T-cell (primary cell): ENCODE measurements at places on chromosomes 11 and 22. TPM values are rescaled to one million over a fixed set of nuclear protein-coding genes. Genes with fewer than 3 reads are reported as not detected.

TRIM3 gene
- 29.8 TPM for total RNA-seq

PARVA gene
- total RNA-seq, result 0.51 TPM

PLEKHB1 gene
- total RNA-seq, result 54.0 TPM

CDC42EP2 gene
- total RNA-seq, result 2.4 TPM

OR52H1 gene
- total RNA-seq, result 0.25 TPM

GALNT18 gene
- 0.10 TPM for total RNA-seq

- peaks cover 30% of the 10 kb centered on the region for H3K4me1 ChIP-seq
- peaks cover 22% of the 10 kb centered on the region for H3K36me3 ChIP-seq
- H3K27ac ChIP-seq, result peak overlapping the region; percentile 71
Measured at GRCh38 chr11:64915376-64915887, 1.6 kb downstream of the ATG2A start.

GRCh38 chr22:37563153-37564081 lies 3.1 kb downstream of the CDC42EP1 start:
- H3K4me1 ChIP-seq, result peaks cover 17% of the 10 kb centered on the region
- no peak overlapping the region for H3K4me3 ChIP-seq
- no peak for DNase-seq
- H3K36me3 ChIP-seq, result no peaks in the 10 kb centered on the region
- H3K27ac ChIP-seq, result no peak overlapping the region

DNA sequence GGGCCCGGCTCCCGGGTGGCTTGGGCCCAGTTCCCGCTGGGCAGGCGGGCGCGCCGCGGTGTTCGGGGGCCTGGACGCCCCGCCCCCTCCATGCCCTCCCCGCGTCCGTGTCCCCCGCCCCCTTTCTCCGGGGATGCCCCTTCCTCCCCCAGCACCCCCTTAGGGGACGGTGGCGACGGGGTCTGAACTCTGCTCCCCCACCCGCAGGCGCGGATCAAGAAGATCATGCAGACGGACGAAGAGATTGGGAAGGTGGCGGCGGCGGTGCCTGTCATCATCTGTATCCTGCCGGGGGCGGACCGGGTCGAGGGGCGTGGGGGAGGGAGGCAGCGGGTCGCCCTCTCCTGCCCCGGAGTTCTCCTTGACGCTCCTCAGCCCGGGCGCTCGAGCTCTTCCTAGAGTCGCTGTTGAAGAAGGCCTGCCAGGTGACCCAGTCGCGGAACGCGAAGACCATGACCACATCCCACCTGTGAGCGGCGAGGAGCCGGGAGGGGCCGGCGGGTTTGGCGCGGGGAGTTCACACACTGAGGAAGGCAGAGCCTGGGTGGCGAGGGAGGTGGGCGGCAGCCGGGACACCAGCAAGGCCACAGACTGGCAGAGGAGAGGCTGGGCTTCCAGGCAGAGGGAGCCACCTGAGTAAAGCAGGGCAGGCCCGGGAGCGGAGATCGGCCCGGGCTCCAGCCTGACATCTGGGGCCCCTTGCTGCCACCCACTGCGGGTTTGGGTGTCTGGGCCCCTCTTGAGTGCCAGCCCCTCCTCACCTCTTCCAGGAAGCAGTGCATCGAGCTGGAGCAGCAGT lies 546 bp downstream of the DRAP1 start:
- H3K27me3 ChIP-seq, result no peaks in the 10 kb centered on the region
- peaks cover 27% of the 10 kb centered on the region for H3K4me1 ChIP-seq
- peak overlapping the region; percentile 62 for H3K27ac ChIP-seq
- H3K36me3 ChIP-seq, result peaks cover 38% of the 10 kb centered on the region

- peaks cover 18% of the 10 kb centered on the region for H3K4me1 ChIP-seq
- peak; percentile 10 for DNase-seq
- H3K27ac ChIP-seq, result peak overlapping the region; percentile 88
Measured at GRCh38 chr22:41619979-41620588, 759 bp downstream of the DESI1 start.

DNA sequence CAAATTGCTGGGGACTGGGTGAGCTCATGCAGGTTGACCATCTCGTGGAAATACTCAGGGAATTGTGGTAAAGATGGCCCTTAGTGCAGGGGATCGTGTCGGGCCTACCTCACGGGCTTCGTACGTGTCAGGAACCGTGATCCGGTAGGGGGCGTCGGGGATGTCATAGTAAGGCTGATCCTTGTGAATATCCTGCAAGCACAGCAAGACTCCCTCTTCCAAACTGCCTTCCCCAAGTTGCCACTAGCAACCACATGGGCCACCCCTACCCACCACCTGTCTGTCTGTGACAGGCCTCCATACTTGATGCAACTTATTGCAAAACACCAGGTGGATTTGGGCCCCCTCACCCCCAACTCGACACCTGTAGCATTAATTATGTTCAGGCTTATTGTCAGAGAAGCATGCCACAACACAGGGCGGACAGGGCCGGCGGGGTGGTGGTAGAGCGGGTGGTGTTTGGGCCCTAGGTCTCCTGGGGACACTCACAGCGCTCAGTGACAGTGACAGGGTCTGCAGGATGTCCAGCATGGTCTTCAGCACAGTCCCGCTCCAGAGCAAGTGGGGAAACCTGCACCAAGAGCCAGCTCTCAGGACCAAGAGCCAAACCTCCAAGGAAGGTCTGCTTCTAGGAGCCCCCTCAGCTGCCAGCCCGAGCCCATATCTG lies 22.6 kb upstream of the SERPIND1 start:
- no peaks in the 10 kb centered on the region for H3K4me1 ChIP-seq
- DNase-seq, result no peak
- H3K27ac ChIP-seq, result no peak overlapping the region
- no peaks in the 10 kb centered on the region for H3K27me3 ChIP-seq
- peaks cover 73% of the 10 kb centered on the region for H3K36me3 ChIP-seq

DNA sequence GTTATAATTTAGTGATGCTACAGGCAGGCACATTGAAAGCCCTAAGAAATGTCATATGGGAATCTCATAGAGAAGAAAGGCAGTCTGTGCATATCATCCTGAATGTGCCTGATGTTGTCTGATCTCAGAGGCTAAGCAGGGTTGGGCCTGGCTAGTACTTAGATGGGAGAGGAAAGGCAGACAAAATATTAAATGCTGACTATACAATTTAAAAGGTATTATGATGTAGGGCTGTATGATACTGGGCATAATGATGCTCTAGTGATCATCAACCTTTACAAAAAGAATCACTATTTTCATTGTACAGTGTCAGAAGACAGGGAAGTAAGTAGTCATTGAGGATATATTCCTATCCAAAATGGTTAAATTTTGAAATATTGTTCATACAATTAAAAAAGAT lies 119.8 kb downstream of the UVRAG start:
- H3K27ac ChIP-seq, result no peak overlapping the region
- no peak for DNase-seq
- H3K4me3 ChIP-seq, result no peak overlapping the region
- no peaks in the 10 kb centered on the region for H3K4me1 ChIP-seq
- no peaks in the 10 kb centered on the region for H3K27me3 ChIP-seq
- no peaks in the 10 kb centered on the region for H3K36me3 ChIP-seq

GRCh38 chr11:107172996-107173395 lies 154.7 kb upstream of the GUCY1A2 start:
- no peak overlapping the region for H3K4me3 ChIP-seq
- H3K36me3 ChIP-seq, result no peaks in the 10 kb centered on the region
- H3K27ac ChIP-seq, result no peak overlapping the region
- H3K27me3 ChIP-seq, result no peaks in the 10 kb centered on the region
- no peaks in the 10 kb centered on the region for H3K4me1 ChIP-seq
- no peak for DNase-seq

- H3K36me3 ChIP-seq, result peaks cover 10% of the 10 kb centered on the region
- peak; percentile 31 for DNase-seq
- peaks cover 60% of the 10 kb centered on the region for H3K4me1 ChIP-seq
- peak overlapping the region; percentile 76 for H3K4me3 ChIP-seq
Measured at GRCh38 chr11:64245797-64246620, 734 bp downstream of the PPP1R14B start.

DNA sequence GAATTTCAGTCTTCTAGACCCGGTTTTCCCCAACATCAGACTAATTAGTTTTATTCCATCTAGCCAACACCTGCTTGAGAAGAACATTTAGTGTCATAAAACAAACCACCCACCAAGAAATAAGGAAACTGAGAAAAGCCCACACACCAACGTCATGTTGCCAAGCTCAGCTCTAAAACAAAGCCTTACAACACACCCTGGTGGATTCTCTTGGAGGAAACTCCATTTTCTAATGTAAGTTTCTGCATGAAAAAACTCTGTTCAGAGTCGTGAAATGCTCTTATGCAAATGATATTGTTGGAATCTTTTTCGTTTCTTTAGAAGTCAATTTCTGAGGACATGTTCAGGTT lies 105.0 kb upstream of the RAG2 start:
- no peaks in the 10 kb centered on the region for H3K27me3 ChIP-seq
- no peaks in the 10 kb centered on the region for H3K4me1 ChIP-seq
- DNase-seq, result no peak
- H3K36me3 ChIP-seq, result no peaks in the 10 kb centered on the region
- H3K4me3 ChIP-seq, result no peak overlapping the region

- H3K27me3 ChIP-seq, result no peaks in the 10 kb centered on the region
- H3K4me1 ChIP-seq, result no peaks in the 10 kb centered on the region
- DNase-seq, result no peak
Measured at GRCh38 chr11:27234043-27234668, 128.9 kb downstream of the CCDC34 start.

DNA sequence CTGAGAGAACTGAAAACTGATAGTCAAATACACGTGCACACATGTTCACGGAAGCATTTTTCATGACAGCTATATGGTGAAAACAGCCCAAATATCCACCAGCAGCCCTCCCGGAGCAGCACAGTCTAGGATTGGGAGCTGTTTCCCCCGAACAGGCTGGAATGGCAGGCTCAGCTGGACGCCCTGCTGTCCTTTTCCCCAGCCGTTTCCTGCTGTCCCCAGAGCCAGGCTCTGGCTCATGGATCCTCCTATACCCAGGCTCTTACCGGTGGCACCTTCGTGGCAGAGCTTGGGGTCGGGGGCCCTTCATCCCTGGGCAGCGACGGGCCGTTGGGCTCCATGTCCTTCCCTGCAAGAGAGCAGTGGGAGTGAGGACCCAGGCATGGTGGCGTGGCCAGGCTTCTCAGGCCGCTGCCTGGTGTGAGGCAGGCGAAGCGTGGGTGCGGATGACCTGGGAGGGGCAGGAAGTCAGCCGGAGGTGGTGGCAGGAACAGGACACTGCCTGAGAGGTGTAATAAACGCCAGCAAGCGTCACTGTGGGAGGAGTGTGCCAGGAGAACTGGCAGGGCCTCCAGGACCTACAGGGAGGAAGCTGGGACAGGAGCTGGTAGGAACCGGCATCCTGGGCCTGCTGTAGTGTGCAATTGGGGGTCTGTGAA lies 38.8 kb downstream of the OSBPL5 start:
- H3K4me1 ChIP-seq, result no peaks in the 10 kb centered on the region
- H3K27me3 ChIP-seq, result no peaks in the 10 kb centered on the region
- peaks cover 7% of the 10 kb centered on the region for H3K36me3 ChIP-seq

- H3K27ac ChIP-seq, result no peak overlapping the region
- peaks cover 8% of the 10 kb centered on the region for H3K4me1 ChIP-seq
- no peaks in the 10 kb centered on the region for H3K27me3 ChIP-seq
- no peak for DNase-seq
- no peak overlapping the region for H3K4me3 ChIP-seq
Measured at GRCh38 chr22:37343863-37344734, 61.8 kb downstream of the CYTH4 start.

GRCh38 chr11:1714908-1715885 lies 18.2 kb downstream of the KRTAP5-6 start:
- no peak overlapping the region for H3K27ac ChIP-seq
- H3K4me1 ChIP-seq, result no peaks in the 10 kb centered on the region
- H3K27me3 ChIP-seq, result peaks cover 23% of the 10 kb centered on the region
- DNase-seq, result no peak

DNA sequence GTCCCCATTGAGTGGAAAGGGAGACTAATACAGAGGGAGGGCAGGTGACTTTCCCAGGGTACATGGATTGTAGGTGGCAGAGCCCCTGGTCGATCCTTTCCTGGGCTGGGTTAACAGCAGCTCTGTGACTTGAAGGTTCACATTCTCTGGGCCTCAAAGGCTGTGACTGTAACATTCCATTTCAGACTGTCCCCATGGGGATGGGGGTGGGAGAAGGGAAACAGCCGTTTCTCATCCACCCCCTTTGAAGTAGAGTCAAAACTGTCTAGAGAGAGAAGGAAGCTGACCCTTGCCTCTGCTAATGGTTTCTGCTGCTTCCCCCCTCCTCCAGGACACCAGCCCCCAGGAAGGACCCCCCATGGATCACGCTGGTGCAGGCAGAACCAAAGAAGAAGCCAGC lies 19.2 kb downstream of the MICALL1 start:
- no peaks in the 10 kb centered on the region for H3K27me3 ChIP-seq
- no peak overlapping the region for H3K27ac ChIP-seq
- no peak for DNase-seq
- H3K4me3 ChIP-seq, result no peak overlapping the region
- no peaks in the 10 kb centered on the region for H3K4me1 ChIP-seq

DNA sequence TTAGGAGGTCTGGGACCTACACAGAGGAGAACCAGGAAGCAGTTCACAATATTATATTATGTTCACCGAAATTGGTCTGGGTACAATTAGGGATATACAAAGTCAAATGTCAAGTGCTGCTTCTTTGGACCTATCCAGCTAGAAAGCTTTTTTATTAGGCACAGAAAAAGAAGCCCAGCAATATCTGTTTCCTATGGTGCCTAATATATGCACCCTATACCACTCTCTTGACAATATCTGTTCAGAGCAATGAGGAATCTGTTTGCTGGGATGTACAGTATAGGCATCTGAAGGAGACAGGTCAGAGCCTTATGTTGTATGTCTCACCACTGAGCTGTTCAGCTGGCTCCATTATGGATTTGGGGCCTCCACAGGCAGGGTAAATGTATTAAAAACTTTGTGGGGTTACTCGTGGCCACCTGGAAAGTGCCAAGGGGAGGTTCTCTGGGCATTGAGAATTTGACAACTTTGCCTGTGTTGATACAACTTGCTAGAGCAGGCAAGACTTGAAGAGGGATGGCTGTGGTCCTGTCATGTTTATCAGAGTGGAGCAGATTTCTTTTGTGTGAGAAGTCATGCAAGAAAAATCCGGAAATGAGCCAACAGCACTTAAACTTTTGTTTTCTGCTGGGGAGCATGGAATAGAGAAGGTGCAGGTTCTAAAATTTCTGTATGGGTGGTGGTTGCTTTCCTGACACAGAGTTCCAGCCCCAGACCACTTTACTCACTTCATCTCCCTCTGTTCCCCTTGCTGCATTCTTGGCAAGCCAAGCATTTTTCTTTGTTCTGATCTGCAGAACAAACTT lies 10.1 kb downstream of the STIM1 start:
- H3K4me3 ChIP-seq, result no peak overlapping the region
- peak overlapping the region; percentile 27 for H3K27ac ChIP-seq
- peaks cover 63% of the 10 kb centered on the region for H3K4me1 ChIP-seq

GRCh38 chr11:103773537-103773936 lies 262.9 kb upstream of the DDI1 start:
- H3K4me1 ChIP-seq, result no peaks in the 10 kb centered on the region
- no peak overlapping the region for H3K4me3 ChIP-seq
- H3K27me3 ChIP-seq, result no peaks in the 10 kb centered on the region
- no peaks in the 10 kb centered on the region for H3K36me3 ChIP-seq

- H3K27ac ChIP-seq, result no peak overlapping the region
- H3K4me3 ChIP-seq, result no peak overlapping the region
- no peaks in the 10 kb centered on the region for H3K4me1 ChIP-seq
- no peaks in the 10 kb centered on the region for H3K36me3 ChIP-seq
Measured at GRCh38 chr11:8697054-8697453, 14.5 kb downstream of the RPL27A start.
